NCI-H1417 (cell line): ENCODE measurements at places on chromosomes 2 and 18.

GRCh38 chr2:56030062-56030461, 106.5 kb upstream of the EFEMP1 start:
- DNase-seq, result no peak

- no peak for DNase-seq
Observed at GRCh38 chr2:173978447-173978846, 13.3 kb upstream of the SP3 start.

- no peak for DNase-seq
Observed at GRCh38 chr2:102510791-102511575, 38.0 kb downstream of the SLC9A4 start.

DNA sequence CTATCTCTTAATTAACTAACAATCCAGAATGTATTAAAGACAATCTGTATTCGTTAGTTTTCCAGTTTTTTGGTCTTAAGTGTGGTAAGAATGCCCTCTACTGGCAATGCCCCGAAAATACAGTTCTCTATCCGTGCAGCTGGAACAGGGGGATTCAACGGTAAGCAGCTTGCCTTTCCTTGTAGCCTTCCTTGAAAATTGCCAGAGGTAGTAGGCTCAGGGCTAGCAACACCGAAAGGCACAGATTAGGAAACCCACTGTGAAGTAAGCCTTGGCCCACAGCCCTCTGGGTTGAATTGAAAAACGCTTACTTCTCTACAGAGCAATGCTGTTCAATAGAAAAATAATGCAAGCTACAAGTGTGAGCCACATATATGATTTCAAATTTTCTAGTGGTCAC, 17.1 kb upstream of the VPS4B start:
- DNase-seq, result peak; percentile 46

DNA sequence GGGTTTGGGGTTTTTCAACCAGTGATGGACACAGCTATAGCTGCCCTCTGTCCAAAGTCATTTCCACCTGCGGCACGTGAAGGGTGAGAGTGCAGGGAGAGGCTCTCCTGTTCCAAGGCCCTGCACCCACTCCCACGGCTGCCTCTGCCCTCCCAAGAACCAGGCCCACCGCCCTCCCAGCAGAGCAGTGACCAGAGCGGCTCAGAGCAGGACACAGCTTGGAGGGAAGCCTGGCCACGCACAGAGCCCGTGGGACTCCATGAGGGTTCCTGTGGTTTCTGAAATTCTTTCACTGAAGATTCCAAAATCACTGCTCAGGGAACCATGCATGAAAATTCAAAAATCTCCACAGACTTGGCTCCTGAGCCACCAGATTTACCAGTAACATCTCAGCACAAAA, 67.3 kb upstream of the SALL3 start:
- no peak for DNase-seq

GRCh38 chr2:102678442-102678841, 59.1 kb downstream of the SLC9A2 start:
- DNase-seq, result no peak

DNA sequence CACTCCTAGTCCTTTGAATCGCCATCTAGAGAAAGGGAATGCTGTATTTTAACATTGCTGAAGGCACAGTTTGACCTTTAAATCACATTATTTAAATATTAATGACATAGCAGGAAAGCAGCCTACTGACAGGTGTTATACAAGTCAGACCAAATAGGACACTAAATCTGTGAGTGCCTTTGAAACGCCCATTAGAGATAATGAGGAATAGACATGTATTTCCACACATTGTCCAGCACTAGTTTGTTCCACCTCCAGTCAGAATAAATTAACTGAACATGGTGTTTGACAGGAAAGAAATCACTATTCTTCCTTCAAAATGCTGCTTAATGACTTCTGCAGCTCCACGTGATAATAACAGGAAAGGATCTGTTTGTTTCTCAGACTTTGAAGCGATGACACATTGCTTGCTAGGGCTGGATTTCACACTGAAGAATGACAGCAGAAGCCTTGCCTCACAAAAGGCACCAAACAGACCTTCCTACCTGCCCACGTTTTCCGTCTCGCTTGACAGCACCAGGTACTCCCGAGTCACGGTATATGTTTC, 90.5 kb upstream of the DDX18 start:
- peak; percentile 8 for DNase-seq

DNA sequence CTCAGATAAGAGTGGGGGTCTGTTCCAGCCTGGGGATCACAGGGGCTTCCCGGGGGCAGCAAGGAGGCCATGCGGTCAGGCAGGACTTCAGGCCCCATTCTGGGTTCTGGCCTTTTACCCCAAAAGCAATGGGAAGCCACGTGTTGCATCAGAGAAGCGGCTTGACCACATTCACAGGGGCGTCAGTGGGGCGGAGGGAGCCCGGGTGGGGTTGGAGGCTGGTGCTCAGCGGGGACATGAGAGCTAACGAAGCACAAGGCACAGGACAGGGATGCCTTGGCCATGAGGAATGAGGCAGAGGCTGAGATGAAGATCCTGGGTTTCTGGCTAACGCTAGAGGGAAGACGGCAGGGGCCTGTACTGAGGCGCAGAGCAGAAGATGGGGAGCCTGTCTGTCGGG, 6.1 kb downstream of the HJURP start:
- DNase-seq, result no peak

DNA sequence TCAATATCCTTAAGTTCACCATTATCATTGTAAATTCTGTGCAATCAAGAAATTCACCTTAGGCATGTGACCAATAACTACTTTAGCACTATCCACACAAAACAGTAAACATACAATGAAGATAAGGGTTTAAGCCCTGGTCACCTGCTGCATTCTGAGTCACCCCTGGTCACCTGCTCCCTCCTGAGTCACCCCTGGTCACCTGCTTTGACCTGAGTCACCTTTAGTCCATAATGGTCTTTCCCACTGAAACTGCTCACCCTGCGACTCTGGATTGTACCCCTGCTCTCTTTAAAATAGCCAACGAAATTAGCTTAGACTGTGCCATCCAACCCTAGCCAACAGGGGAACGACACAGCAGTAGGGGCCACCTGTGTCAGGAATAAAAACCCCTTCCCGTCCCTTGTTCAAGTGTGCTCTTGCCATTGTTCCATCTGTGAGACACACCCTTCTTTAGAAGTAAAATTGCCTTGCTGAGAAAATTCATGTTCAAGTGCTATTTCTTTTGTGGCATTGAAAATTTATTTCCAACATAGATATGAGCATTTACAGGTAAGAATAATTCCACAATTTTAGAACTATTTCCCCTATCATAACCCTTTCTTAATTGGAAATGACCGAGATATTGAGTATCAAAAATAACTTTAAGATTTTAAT, 902.8 kb downstream of the DSC3 start:
- no peak for DNase-seq

DNA sequence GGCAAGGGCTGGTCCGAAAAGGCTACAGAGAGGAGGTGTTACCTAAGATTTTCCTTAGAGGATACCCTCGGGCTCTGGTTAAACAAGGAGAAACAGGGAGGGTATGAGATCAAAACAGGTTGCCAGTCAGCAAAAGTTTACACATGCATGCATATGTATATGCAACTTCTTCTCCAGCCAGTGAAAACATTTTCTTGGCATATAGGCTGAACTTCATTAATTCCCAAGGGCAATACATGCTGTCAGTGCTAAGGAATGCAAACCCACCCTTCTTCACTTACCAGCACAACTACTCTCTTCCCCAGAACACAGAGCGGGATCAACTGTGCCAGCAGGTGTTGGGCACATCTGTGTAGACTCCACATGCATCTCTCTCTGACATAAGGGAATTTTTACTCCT, 176.0 kb downstream of the GFPT1 start:
- DNase-seq, result no peak

GRCh38 chr18:58391932-58392323, 237.0 kb downstream of the ALPK2 start:
- no peak for DNase-seq

DNA sequence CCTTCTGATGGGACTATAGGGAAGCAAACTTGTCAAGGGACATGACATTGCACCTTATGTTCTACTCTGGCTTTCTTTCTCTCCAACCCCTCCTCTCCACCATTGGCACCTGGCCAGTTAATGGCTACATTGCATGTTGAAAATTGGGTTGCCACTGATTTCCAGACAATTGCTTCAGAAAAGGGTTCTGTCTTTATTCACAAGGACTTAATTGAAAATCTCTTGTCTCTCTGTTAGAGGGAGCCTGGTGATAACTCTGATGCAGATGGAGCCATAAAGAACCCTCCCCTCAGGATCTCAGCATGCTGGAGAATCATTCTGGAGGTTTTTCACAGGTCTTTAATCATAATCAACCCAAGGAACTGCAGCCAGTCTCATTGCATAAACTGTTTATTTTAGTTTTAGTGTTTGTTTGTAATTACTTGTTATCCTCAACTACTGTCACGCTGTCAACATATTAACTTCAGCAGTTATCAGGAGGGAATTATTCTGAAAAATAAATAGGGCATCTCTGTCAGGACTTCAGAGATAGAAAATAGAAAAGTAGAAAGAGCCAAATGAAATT, 316.8 kb downstream of the RIT2 start:
- peak; percentile 3 for DNase-seq

- peak; percentile 93 for DNase-seq
Observed at GRCh38 chr2:23404426-23404825, 19.4 kb downstream of the KLHL29 start.

DNA sequence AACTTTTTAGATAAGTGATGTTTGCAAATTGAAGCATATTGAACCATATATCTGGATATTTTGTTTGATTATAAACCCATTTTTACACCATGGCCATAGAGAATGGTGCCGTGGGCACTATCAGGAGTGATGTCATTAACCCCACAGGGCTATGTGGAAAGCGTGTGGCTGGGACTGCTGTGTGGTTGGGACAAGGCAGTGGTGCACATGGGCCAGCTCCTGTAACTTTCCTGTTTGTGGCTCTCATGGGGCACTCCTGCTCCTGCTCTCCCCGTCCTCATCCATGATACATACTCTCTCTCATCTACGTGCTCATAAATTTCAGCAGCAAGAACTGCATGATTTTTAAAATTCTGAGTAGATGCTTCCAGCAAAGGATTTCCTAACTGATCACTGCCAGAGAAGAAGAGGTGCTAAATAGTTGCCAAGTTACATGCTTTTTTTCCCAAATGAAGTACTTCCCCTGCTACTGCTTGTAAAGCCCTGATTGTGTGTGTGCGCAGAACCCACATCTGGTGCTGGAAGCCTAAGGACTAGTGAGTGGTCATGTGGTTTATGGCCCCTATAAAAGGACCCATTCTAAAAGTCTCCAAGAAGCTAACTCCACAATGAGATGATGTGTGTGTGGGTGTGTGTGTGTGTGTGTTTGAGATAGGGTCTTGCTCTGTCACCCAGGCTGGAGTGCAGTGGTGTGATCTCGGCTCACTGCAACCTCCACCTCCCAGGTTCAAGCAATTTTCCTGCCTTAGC, 240.8 kb downstream of the NEDD4L start:
- no peak for DNase-seq

GRCh38 chr2:241373446-241373845, 17.4 kb downstream of the FARP2 start:
- peak; percentile 47 for DNase-seq

DNA sequence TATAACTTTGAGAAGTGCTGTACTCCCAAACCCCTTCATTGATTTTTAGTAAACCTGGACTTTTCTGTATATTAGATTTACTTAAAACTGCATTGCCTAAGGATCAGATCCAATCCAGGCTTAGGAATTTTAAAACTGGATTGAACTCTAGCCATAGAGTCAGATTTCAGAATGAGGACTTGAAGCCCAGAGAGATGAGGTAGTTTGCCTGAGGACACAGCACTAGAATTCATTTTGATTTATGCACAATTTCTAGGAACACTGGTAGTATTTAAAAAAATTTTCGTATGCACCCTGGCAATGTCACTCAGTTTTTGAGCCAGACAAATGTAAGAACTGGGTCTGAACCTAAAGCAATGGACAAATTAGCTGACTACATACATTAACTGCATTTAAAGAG, 144.9 kb downstream of the KCTD1 start:
- DNase-seq, result no peak

GRCh38 chr2:105070010-105070865, 32.4 kb downstream of the MRPS9 start:
- DNase-seq, result no peak

DNA sequence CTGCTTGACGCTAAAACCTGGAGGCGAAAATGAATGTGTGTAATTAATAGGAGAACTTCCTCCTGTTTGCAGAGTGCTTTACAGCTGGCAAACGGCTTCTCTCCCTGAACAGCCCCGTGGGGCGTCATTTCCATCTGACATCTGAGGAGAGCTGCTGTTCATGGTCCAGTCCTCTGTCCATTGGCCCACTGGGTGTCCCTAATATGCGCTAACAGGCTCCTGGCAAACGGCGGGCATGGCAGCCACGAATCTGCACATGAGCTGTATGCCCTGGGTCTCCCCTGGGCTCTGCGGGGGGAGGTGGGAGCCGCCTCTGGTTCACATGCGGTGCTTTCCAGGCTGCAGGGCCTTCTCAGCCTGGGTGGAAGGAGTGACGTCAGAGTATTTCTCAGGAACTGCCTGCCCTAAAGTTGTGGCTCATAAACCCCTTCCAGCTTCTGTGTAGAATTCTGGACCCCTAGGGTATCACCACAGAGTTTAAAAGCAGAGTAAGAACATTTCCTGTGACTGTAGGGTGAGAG, 73.2 kb downstream of the LRRFIP1 start:
- DNase-seq, result peak; percentile 86

- no peak for DNase-seq
Observed at GRCh38 chr2:206160125-206160806, 571 bp downstream of the EEF1B2 start.

- peak; percentile 92 for DNase-seq
Observed at GRCh38 chr2:9720352-9721093, 89.7 kb upstream of the YWHAQ start.

DNA sequence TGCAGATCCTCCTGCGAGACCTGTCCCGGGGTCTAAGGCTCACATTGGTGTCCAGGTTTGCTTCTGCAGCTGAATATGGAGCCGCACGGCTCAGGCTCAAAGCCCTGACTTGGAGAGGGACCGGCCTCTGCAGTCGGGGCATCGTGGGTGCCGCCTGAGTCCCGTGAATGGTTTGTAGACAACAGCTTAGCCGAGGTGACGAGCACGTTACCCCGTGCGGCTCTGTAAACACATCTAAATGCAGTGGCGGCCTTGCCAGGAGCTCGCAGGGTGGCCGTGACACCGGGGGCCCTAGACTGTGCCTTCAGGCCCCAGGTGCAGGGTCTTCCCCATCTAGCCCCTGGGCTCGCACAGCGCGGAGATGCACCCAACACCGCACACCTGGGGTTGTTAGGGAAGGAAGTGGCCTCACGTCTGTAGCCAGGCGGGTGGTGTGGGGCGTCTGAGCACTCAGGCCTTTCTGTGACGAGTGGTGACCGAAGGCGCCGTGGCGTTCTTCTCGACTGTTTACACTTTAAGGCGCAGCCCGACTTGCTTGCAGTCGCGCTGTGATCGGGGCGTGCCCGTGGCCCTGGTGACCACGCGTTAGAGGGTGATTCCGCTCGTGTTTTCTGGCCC, 91.6 kb downstream of the NFATC1 start:
- DNase-seq, result no peak
